Body of pancreas (tissue), 4 donors: ENCODE measurements at places on chromosomes 11 and 22. TPM values are rescaled to one million over a fixed set of nuclear protein-coding genes. Genes with fewer than 3 reads are reported as not detected.

Gene TMEM191C
- total RNA-seq: not detected

Gene ACRV1
- total RNA-seq: not detected

Gene TMEM218
- total RNA-seq: 8.8 TPM

Gene GAL
- 3.4 TPM for total RNA-seq

Gene MS4A6A
- 24.9 TPM for total RNA-seq

DNA sequence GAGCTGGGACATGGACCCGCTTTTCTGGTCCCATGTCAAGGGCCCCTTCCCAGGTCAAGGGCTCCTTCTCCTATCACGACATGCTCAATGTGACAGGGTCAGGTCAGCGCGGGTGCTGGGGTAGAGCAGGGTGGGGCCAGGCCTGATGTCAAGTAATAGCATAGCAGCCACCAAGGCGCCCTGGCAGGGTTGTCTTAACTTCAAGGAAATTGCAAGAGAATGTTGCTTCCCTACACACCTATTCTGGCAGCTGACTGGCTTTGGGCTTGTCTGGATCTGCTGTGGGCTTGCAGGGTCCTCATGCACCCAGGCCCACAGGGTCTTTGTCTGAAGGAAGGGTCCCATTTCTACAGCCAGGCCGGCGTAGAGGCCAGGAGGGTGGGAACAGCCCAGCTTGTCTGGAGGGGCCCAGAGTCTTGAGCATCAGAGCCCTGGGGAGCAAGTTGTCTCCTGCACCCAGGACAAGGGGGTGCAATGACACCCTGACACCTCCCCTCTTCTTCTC is 71.4 kb downstream of the BUD13 start:
- H3K4me1 ChIP-seq: no peaks in the 10 kb centered on the region
- no peaks in the 10 kb centered on the region for H3K27me3 ChIP-seq
- no peak overlapping the region for H3K4me3 ChIP-seq
- no peak overlapping the region for H3K27ac ChIP-seq

- no peaks in the 10 kb centered on the region for H3K36me3 ChIP-seq
- peaks cover 9% of the 10 kb centered on the region for H3K4me1 ChIP-seq
- H3K27me3 ChIP-seq: no peaks in the 10 kb centered on the region
- H3K4me3 ChIP-seq: no peak overlapping the region
- no peak overlapping the region for H3K27ac ChIP-seq
Measured at GRCh38 chr11:7444091-7444981, 41.0 kb upstream of the OLFML1 start.

GRCh38 chr11:23284631-23285030 is 424.4 kb upstream of the CCDC179 start:
- no peak for DNase-seq
- H3K4me3 ChIP-seq: no peak overlapping the region
- no peaks in the 10 kb centered on the region for H3K36me3 ChIP-seq
- H3K4me1 ChIP-seq: no peaks in the 10 kb centered on the region
- H3K27ac ChIP-seq: no peak overlapping the region

- H3K4me3 ChIP-seq: no peak overlapping the region
- H3K4me1 ChIP-seq: peaks cover 39% of the 10 kb centered on the region
- DNase-seq: no peak
- no peak overlapping the region for H3K27ac ChIP-seq
- no peaks in the 10 kb centered on the region for H3K27me3 ChIP-seq
- no peaks in the 10 kb centered on the region for H3K36me3 ChIP-seq
Measured at GRCh38 chr22:25485626-25486545, 78.6 kb upstream of the GRK3 start.

DNA sequence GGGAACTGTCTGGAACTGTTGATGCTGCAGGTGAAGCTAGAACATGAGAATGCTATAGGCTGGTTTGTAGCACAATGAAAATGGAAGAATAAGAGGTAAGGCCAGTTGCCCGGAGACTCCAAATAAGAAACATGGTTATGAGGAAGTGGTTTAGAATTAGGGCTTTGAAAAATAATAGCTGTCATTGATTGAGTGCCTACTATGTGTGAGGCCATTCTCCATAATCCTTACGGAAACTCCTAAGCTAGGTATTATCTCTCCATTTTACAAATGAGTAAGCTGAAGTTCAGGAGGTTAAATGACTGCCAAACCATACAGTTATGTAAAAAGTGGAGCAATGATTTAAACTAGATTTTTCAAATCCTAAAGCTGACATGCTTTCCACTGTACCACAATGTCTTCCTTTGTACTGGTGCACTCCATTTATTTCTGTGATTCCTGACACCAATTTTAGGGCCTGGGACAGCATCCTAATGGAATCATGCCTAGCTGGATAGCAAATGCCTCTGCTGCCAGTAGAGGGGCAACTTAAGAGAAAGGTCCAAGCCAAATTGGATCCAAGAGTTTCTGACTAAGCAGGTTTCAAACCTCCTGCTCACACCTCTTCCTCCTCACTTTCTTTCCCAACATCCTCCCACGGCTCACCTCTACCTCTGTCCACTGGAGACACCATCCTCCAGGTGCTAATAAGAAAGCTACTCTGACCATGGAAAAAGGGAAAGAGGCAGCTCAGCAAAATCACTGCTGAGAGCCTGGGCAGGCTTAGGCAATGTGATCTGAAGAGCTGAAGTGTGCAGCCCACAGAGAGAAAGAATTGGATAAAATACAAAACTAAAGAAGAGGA is 46.9 kb upstream of the PICALM start:
- no peak for DNase-seq
- no peaks in the 10 kb centered on the region for H3K36me3 ChIP-seq
- H3K27me3 ChIP-seq: no peaks in the 10 kb centered on the region
- no peak overlapping the region for H3K27ac ChIP-seq
- peaks cover 14% of the 10 kb centered on the region for H3K4me1 ChIP-seq
- no peak overlapping the region for H3K4me3 ChIP-seq

DNA sequence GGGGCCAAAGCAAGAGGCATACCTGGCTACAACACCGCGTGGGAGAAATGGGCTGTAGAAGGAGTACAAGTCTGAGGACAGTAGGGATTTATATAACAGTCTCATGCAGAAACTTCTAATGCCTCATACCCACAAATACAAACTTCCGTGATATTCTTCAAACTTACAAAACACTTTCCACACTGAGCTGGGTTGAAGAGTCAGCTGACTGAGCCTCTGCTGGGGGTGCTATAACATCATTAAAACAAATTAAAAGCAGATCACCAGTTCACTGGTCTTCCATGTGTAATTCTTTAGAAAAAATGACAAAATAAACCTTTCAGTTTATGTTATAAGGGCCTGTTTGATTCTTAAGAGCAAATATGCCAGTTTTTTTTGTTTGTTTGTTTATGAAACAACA is 92.0 kb downstream of the MUC15 start:
- no peak overlapping the region for H3K27ac ChIP-seq
- no peaks in the 10 kb centered on the region for H3K4me1 ChIP-seq
- no peaks in the 10 kb centered on the region for H3K36me3 ChIP-seq
- H3K4me3 ChIP-seq: no peak overlapping the region

GRCh38 chr11:122681070-122681469 is 25.5 kb downstream of the UBASH3B start:
- no peaks in the 10 kb centered on the region for H3K27me3 ChIP-seq
- DNase-seq: no peak
- H3K27ac ChIP-seq: no peak overlapping the region
- no peaks in the 10 kb centered on the region for H3K36me3 ChIP-seq

- no peak for DNase-seq
- no peak overlapping the region for H3K4me3 ChIP-seq
- no peak overlapping the region for H3K27ac ChIP-seq
- H3K27me3 ChIP-seq: no peaks in the 10 kb centered on the region
- peaks cover 5% of the 10 kb centered on the region for H3K4me1 ChIP-seq
Measured at GRCh38 chr11:128415539-128415938, 171.8 kb downstream of the ETS1 start.

GRCh38 chr11:77020734-77021133 is 13.5 kb upstream of the B3GNT6 start:
- no peak overlapping the region for H3K27ac ChIP-seq
- DNase-seq: no peak
- no peaks in the 10 kb centered on the region for H3K4me1 ChIP-seq
- no peaks in the 10 kb centered on the region for H3K36me3 ChIP-seq
- H3K4me3 ChIP-seq: no peak overlapping the region

DNA sequence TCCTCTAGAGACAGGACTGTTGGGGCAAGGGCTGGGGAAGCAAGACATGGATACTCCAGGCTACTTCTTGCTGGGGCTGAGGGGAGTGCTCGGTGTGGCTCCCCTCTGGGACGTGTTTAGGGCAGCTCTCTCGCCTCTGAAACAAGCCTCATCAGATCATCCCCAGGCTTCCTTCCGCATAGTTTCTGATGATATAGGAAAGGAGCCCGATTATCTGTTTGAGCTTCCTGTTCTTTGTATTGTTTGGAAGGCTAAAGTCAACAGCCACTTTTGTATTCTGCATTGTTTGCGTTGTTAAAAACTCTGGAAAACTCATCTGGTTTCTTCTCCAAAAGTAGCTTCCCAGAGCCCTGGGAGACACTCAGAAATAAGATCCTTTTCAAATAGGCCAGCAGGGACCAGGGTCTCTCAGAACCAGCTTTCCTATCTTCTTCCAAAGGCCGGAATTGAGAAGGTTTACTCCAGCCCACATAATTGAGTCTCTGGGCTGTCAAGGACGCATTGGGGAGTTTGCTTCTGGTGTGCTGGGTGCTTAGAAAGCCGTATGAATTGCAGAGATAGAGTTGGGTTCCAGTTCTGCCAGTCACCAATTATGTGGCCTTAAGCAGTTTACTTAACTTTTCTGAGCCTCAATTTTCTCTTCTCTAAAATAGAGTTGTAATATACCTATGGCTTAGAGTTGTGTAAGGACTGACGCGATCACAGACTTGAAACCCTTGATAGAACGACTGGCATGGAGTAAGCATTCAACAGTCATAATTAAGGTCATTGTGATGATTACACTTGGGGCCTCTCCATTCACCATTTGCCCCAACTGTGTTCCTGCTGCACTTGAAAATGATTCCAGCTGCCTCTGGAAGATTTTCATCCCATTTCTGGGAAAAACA is 19.1 kb downstream of the CD44 start:
- H3K27ac ChIP-seq: no peak overlapping the region
- no peaks in the 10 kb centered on the region for H3K27me3 ChIP-seq
- no peaks in the 10 kb centered on the region for H3K36me3 ChIP-seq
- no peak overlapping the region for H3K4me3 ChIP-seq

GRCh38 chr11:72700146-72700545 is 25.9 kb upstream of the PDE2A start:
- H3K4me3 ChIP-seq: no peak overlapping the region
- H3K4me1 ChIP-seq: no peaks in the 10 kb centered on the region
- no peaks in the 10 kb centered on the region for H3K27me3 ChIP-seq
- no peak overlapping the region for H3K27ac ChIP-seq
- peaks cover 41% of the 10 kb centered on the region for H3K36me3 ChIP-seq
- no peak for DNase-seq

DNA sequence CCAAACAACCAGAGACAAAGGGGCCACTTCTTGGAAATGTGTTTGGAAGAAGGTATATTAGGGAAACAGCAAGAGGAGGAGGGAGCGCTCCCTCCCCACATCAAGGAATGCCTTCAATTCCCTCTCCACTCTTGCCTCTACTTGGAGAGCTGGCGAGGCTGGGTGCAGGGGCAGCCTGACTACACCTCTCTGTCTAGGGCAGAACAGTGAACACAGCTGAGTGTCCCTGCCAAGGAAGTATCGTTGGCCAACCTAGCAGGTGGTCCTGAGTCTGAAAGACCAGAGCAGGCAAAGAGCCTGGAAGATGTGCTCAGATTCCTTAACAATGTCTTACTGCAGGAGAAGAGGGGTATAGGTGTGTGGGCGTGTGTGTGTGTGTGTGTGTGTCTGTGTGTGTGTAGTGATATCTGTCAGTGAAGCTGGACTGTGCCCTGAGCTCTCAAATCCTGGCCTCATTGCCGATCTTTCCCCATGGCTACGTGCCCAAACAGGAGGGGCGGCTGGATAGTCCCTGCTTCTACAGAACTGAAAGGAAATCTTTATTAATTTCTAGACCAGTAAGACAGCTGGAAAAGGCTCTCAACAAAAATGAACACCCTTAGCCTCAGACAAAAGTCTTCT is 46.8 kb downstream of the PAMR1 start:
- H3K4me3 ChIP-seq: no peak overlapping the region
- no peaks in the 10 kb centered on the region for H3K36me3 ChIP-seq
- H3K27me3 ChIP-seq: no peaks in the 10 kb centered on the region

DNA sequence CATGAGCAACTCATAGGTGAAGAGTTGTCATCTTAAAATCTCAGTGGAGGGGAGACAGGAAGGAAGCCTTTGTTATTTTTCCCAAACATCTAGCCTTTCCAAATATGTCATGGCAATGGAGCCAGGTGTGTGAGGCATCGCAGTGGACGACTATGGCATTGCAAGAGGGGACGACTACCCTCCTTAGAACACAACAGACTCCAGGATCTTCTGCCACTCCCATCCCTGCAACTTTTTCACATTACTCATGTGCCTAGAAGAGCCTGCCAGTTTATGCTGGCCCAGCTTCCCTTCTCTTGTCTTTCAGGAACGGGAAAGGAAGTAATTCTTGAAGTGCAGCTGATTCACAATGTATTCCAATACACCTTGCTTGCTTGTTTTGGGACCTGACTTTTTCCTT is 1008.4 kb downstream of the OPCML start:
- no peak for DNase-seq
- no peaks in the 10 kb centered on the region for H3K27me3 ChIP-seq
- no peak overlapping the region for H3K4me3 ChIP-seq
- no peaks in the 10 kb centered on the region for H3K36me3 ChIP-seq
- H3K4me1 ChIP-seq: no peaks in the 10 kb centered on the region

- no peak overlapping the region for H3K4me3 ChIP-seq
- H3K4me1 ChIP-seq: peaks cover 4% of the 10 kb centered on the region
- DNase-seq: no peak
- no peaks in the 10 kb centered on the region for H3K27me3 ChIP-seq
Measured at GRCh38 chr22:30876915-30877553, 91.5 kb downstream of the MORC2 start.

- H3K4me1 ChIP-seq: no peaks in the 10 kb centered on the region
- no peak for DNase-seq
- no peaks in the 10 kb centered on the region for H3K36me3 ChIP-seq
- no peak overlapping the region for H3K27ac ChIP-seq
Measured at GRCh38 chr11:20760811-20761210, 91.4 kb downstream of the NELL1 start.
